H9 (cell line): ENCODE measurements at places on chromosomes 7 and 10. TPM values are rescaled to one million over a fixed set of nuclear protein-coding genes. Genes with fewer than 3 reads are reported as not detected.

The CLDN12 gene
- total RNA-seq = 40.1 and 42.9 TPM in 2 replicates

The PTPRN2 gene
- total RNA-seq = 5.2 and 5.7 TPM in 2 replicates

GRCh38 chr7:33837356-33837851 lies 67.9 kb upstream of the BMPER start:
- DNase-seq = no peak

The NPTX2 gene
- total RNA-seq = 8.1 and 8.4 TPM in 2 replicates

DNA sequence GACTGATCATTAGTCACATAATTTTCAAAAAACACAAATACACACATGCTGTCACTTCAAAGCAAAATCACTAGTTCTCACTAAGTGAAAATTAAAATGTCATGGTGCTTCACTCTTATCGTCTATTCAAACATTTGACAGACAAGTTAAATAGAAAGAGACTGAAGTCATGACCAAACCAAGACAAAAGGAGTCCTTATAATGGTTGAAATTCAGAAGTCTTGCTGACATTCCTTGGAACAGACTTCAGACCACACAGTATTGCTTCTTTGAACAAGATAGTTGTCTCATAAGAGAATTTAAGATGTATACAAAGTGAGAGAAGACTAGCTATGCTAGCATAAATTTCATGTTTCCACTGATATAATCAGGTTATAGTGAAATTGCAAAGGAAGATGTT lies 119.5 kb downstream of the SEMA3D start:
- no peak for DNase-seq

The MPP7 gene
- total RNA-seq = 4.7 and 6.9 TPM in 2 replicates

The VGF gene
- 37.1 and 39.1 TPM in 2 replicates for total RNA-seq

The TRPV5 gene
- not detected in 2 replicates for total RNA-seq

DNA sequence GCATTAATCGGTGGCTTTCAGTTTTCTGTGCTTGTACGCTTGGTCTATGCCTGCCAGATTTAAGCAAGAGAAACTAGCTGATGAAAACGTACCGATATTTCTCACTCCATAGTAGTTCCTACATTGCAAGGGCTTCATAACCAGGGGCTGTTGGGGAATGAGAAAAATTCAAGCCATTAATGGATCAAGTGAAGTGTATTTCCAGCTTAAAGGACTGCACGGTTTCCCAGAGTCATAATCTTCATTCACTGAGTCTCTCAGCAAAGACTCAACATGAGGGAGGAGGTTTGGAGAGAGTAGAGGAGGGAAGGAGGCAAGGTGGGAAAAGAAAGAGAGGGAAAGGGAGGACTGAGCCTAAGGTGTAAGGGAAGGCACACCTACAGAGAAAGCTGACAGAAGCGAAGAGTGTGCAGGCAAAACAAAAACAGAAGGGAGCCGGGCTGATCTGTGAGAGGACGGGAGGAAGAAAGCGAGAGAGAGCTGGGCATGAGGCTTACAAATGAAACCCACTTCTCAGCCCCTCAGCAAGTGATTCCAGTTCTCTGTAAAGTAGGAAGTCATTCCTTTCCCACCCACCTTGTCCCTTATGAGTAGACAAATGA lies 625 bp downstream of the GIMAP2 start:
- DNase-seq = no peak

DNA sequence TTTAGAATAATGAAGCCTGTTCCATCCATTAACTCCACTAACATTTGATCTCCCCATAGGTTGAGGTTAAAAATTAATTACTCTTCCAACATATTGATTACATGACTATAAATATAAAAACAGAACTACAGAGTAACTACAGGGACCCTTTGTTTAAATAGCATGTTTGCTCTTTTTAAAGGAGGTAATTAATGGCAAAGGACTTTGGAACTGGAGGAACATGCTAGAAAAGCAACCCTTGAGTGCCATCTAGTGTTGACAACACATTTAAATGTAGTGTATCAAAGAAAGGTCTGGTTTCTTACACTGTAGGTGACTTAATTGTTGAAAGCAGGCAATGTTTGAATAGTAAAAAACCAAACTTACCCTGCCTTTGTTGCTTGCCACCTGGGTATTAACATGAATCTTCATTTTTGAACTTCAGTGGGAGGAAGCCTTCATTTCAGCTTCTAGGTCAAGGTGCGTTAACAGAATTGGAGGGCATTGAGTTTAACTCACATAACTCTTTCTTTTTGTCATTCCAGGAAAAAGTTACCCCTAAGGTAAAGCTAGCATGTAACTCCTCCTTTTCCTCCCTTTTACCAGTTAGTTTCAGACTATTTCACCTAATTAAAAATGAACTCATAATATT lies 52.6 kb upstream of the CAPZA2 start:
- DNase-seq = no peak
